ENCODE measurements at places on chromosomes 16 and 17.

DNA sequence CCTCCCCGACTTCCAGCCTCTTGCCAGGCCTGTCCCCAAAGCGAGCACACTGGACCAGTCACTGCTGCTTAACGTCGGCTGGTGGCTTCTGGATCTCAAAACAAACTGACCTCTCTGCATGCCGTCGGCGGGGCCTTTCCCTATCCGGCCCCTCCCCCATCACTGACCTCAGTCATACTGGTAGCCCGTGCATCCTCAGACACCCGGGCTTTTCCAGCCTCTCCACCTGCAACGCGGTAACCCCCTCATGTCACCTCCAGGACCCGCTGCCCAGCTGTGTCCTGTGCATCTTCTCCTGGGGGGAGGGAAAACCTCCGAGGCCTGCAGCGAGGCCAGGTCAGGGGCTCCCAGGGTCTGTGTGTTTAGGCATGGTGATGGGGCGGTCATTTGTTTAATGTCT, 138.6 kb upstream of the CHMP6 start:
- no peak for DNase-seq

GRCh38 chr16:56932721-56933619, 1.0 kb downstream of the HERPUD1 start:
- DNase-seq: peak; percentile 23

DNA sequence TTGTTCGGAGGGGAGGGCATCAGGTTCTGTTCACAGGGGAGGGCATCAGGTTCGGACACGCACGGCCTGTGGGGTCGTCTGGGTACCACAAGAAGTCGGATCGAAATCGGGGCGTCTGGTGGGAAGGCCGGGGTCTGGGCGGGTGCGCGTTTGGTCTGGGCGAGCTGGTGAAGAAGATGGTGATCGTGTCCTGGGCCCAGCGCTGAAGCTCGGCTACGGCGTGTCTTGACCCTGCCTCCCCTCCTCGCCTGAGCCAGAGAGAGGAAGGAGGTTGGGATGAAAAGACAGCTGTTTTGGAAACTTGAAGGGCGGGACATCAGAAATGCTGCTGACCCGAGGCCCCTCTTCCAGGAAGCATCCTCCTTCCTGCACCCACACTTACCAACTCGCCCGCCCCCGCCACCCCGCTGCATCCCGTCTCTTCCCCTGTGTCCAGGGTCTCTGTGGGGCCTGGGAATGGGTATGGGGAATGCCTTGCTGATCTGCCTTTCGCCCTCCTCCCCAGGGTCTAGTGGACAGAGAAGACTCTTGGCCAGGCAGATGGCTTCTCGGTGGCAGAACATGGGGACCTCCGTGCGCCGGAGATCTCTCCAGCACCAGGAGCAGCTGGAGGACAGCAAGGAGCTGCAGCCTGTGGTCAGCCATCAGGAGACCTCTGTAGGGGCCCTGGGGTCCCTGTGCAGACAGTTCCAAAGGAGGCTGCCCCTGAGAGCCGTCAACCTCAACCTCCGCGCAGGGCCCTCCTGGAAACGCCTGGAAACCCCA, 498 bp downstream of the PIMREG start:
- DNase-seq: no peak

DNA sequence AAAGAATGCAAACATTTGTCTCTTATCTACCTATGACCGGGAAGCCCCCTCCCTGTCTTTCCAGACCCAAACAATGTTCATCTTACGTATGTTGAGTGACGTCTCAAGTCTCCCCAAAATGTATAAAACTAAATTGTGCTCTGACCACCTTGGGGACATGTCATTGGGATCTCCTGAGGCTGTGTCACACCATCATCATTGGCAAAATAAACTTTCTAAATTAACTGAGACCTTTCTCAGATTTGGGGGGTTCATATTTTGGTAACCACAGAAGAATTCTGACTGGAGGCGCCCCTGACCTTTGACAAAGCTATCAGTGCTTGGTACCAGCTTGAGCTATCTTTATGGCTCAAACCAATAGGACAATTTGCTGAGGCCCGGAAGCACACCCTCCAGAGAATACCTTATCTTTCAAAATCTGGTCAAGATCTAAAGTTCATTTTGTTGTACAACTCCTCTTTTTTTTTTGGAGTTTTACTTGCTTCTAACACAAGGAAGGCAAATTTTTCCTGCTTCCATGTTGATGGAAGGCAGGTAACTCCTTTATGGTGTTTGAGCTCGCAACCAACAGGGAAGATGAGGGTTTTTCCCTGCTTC, 2.5 kb upstream of the LDHD start:
- no peak for DNase-seq

DNA sequence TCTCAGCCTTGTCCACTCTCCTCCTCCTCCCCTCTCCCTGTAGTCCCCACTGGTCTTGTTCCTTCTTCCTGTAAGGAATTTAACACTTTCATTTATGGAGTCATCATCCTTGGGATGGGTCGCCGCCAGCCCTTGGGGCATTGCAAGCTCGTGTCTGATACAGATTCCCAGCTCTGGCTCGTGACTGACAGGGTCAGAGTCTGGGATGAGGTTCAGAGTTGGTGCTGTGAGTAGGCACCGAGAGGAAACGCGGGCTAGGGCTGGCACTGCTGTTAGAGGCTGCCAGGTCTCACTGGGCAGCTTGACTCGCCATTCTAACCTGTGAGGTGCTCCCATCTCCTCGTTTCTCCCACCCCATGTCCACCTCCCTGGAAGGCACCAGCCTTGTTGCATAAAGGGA, 407.0 kb downstream of the SOX9 start:
- no peak for DNase-seq

GRCh38 chr17:35080536-35080935, 17.0 kb upstream of the RFFL start:
- DNase-seq: no peak

GRCh38 chr17:16888413-16889087, 83.4 kb downstream of the TNFRSF13B start:
- no peak for DNase-seq

DNA sequence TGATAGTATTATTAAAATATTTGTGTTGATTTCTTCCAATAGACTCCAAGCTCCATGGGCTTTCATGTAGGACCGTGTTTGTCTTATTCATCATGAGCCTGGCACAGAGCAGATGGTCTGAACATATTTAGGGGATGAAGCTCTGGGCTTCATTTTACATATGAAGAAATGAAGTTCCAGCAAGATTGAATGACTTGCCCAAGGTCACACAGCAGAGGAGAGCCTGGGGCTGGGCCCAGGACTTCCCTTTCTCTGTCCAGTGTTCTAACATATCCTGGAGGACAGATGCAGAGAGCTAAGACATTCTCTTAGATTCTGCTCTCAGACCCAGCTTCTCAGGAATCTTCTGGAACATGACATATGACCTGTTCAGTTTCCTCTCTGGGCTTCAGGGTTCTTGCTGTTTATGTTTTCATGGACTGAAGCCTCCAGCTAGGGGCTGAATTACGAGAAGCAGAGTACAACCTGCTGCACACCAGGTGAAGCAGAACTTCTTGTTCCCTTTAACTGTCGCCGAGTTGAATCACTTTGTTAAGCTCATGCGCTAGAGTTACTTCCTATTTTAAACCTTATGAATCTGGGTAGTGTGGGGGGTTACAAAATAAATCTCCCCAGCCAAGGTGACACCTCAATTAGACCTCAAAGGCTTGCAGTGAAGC, 53.6 kb downstream of the GPRC5B start:
- no peak for DNase-seq

DNA sequence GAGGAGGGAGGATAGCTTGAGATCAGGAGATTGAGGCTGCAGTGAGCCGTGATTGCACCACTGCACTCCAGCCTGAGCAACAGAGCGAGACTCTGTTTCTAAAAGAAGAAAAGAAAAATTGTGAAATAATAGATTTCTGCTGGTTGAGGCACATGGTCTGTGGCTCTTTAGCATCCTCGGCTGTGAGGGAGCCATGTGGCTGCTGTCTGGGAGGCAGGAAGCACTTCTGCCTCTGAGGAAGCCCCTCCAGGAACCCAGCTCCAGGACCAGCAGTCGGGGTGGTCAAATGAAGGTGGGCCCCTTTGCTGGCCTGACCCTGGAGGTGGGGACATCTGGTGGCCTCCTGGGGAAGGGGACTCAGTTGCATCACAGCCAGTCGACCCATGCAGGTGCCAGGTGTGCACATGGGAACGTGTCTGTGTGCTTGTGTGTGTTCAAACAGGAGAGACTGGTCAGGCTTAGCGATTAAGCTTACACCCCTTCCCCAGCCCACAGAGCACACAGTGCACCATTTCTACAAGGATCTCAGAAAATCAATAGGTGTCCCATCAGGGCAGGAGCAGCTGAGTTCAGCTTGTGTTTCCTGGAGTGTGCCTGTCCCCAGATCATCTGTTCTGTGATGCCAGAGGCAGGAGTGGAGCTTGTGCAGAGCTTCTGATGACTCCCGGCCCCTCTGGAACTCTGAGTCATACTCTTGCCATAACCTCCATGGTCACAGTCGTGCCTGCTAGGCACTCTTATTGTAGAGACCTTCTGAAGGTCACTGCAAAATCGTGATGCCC, 24.3 kb upstream of the MGAT5B start:
- no peak for DNase-seq

GRCh38 chr17:66301864-66302741, at the start of gene PRKCA:
Gene PRKCA (plus strand): TSS chr17:66302613.
- peak; percentile 66 for DNase-seq

DNA sequence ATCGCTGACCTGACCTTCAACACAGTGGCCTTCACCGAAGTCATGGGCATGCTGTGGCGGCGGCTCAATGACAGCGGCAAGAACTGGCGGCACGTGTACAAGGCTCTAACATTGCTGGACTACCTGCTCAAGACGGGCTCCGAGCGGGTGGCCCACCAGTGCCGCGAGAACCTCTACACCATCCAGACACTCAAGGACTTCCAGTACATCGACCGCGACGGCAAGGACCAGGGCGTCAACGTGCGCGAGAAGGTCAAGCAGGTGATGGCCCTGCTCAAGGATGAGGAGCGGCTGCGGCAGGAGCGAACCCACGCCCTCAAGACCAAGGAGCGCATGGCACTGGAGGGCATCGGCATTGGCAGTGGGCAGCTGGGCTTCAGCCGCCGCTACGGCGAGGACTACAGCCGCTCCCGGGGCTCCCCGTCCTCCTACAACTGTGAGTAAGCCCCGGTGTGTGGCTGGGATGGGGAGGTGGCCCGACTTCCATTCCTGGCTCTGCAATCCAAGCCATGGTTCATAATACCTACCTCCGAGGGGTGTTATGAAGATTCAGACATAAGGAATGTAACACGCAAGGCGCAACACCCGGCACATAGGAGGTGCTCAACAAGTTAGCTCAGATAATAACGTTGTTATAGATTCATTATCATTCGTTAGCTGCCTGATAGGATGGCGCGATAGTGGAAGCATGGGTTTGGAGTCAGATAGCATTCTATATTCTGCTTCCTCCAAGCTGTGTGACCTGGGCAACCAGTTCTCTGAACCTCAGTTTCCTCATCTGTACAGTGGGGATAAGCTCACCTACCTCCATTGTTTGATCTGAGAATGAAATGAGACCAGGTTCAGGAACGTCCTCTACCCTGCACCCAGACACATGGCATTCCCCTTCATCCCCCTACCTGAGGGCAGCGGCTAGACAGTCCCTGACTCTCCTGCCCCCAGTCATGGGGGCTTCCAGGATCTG, 4.4 kb downstream of the EPN3 start:
- no peak for DNase-seq

DNA sequence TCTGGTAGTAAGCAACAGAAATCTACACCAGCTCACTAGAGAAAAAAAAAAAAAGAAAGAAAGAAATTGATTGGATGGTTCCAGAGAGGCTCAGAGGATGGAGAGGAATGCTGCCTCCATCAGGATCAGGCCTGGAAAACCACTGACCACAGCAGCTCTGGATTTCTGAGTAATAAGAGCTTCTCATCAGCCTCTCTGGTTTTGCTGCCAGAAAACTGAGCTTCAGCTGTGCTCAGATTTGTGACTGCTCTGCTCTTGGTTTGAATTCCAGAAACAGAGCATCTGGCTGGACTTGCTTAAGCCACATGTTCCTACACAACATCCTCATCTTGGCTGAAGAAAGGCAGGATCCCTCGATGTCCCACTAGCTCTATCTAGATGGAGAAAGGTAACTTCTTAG, 25.9 kb downstream of the IRX6 start:
- no peak for DNase-seq

DNA sequence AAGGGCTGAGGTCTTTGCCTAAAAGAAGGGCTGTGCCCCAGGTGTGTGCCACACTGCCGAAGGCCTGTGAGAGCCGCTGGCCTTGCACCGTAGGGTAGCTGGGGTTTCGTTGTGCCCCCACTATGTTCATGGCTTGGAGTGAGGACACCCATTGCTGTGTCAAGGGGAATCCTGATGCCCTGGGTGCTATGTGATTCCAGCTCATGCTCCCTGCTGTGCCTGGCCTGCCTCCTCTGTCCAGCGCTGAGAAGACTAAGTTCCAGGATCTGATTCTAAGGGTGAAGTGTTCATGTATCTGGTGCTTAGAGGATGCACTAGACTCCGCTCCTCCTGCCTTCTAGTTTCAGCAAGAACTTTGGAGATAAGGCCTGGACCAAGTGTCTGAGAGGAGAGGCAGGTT, 47.4 kb downstream of the SREBF1 start:
- DNase-seq: no peak

- no peak for DNase-seq
Observed at GRCh38 chr17:48718227-48718760, 4.0 kb downstream of the PRAC1 start.

GRCh38 chr16:57704905-57705852, 10.6 kb downstream of the DRC7 start:
- DNase-seq: no peak

DNA sequence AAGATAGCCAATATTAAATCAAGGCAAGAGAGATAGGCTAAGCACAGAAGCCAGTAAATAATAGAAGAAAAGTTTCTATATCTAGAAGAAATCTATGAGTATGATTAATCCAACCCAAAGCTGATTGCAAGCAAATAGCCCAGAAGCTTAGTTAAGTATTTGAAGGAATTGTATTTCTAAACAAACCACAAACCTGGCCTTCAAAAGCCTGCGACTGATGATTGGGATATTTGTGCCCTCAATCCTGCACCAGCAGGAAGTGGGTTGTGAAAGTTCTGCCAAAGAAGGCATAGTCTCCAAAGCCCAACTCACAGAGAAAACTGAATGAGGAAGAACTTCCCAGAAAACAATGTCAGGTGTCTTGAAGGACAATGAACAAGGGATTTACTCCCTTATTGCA, 114.5 kb upstream of the C17orf78 start:
- no peak for DNase-seq

DNA sequence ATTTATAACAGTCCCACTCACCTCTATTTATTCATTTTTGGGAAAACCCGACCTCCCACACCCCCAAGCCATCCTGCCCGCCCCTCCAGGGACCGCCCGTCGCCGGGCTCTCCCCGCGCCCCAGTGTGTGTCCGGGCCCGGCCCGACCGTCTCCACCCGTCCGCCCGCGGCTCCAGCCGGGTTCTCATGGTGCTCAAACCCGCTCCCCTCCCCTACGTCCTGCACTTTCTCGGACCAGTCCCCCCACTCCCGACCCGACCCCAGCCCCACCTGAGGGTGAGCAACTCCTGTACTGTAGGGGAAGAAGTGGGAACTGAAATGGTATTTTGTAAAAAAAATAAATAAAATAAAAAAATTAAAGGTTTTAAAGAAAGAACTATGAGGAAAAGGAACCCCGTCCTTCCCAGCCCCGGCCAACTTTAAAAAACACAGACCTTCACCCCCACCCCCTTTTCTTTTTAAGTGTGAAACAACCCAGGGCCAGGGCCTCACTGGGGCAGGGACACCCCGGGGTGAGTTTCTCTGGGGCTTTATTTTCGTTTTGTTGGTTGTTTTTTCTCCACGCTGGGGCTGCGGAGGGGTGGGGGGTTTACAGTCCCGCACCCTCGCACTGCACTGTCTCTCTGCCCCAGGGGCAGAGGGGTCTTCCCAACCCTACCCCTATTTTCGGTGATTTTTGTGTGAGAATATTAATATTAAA, 638 bp upstream of the TMEM88 start:
- no peak for DNase-seq

- DNase-seq: no peak
Observed at GRCh38 chr16:57385083-57385482, 12.8 kb downstream of the CX3CL1 start.

- DNase-seq: no peak
Observed at GRCh38 chr16:19410435-19411171, 7.1 kb upstream of the TMC5 start.
